ENCODE measurements at places on chromosomes 12 and 14.

DNA sequence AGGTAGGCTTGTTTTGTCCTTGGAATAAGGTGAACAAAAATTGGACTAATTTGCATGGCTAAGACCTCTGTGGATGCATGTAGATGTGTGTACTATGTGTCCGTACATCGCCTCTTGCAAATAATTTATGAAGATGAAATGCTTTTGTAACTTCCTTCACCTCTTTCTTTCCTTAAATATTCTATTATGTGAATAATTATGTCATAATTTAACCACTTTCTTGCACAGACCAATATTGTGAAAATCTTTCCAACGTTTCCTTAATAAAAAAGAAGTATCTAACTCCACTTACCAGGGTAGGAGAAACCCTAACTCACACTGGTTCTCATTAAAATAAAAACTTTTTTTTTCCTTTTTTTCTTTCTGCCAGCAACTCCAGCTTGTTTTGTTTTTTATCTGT lies 4.0 kb downstream of the NANOG start:
- DNase-seq: no peak

GRCh38 chr12:111773801-111774551 lies 7.2 kb downstream of the ALDH2 start:
- DNase-seq: no peak

DNA sequence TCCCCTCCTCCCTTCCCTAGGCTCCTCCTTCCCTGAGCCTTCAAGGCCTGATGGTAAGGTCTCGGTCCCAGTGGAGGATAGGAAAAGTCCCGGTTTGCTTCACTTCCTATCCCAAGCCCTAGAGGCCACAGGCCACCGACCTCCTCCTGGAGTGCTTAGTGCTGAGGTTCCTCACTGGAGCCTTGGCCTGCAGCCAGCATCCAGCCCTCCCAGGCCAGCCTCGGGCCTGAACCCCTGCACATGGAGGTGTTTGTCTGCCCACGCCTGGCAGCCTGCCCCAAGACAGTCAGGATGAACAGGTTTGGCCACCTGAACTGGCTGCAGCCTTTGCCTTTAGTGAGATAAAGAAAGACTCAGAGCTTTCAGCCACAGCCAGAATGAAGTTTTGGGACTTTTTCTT lies 15.8 kb upstream of the KRT7 start:
- DNase-seq: no peak

DNA sequence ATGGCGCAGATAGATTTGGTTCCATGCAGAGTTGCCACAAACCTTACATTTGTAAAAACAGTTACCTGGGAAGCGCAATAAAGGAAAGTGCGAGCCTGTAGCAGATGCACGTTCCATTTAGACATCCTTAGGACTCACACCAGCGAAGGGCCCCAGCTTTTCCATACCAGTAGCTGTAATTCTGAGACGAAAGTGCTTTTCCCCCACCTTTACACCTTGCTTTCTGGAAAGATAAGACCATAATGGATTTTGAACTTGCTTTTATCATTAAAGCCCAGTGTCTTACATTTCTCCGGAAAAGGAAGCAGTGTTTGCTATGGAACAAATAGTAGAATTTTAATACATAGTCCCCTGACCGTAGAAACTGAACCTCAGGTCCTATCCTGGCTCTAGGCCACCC lies 616 bp upstream of the CCDC77 start:
- no peak for DNase-seq

- DNase-seq: no peak
Measured at GRCh38 chr12:113581342-113581741, 109.7 kb upstream of the LHX5 start.

GRCh38 chr12:32595251-32595650 lies 83.8 kb upstream of the DNM1L start:
- no peak for DNase-seq

GRCh38 chr14:36939265-36939664 lies 233.1 kb downstream of the SLC25A21 start:
- no peak for DNase-seq

GRCh38 chr12:29921307-29921706 lies 137.6 kb upstream of the TMTC1 start:
- DNase-seq: no peak

DNA sequence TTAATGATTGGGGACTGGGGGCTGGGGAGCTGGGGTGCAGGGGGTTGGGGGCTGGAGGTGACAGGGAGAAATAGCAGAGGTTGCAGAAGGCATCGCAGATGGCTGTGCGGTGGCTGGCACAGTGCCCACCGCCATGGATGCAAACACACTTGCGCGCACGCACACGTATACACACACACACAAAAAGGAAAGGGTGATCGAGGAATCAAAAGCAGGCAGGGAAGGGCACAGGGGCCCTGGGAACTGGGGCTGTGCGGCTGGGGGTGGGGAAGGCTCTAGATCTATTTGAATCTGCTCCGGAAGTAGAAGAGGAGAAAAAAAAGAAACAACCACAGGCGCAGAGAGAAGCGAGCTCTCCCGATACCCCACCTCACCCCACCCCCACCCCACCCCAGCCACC lies 39.4 kb downstream of the ZFHX2 start:
- DNase-seq: no peak

- DNase-seq: no peak
Measured at GRCh38 chr12:44286821-44287505, 451.1 kb downstream of the TMEM117 start.

DNA sequence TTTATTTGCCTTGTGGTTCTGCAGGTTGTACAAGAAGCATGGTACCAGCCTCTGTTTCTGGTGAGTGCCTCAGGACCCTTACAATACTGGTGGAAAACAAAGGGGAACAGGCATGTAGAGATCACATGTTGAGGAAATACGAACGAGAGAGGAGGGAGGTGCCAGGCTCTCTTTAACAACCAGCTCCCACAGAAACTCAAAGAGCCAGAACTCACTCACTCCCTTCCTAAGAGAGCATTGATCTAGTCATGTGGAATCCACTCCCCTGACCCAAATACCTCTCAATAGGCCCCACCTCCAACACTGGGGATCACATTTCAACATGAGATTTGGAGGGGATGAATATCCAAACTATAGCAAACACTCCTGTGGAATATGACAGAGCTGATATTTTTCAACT lies 938.0 kb downstream of the GALC start:
- DNase-seq: no peak

DNA sequence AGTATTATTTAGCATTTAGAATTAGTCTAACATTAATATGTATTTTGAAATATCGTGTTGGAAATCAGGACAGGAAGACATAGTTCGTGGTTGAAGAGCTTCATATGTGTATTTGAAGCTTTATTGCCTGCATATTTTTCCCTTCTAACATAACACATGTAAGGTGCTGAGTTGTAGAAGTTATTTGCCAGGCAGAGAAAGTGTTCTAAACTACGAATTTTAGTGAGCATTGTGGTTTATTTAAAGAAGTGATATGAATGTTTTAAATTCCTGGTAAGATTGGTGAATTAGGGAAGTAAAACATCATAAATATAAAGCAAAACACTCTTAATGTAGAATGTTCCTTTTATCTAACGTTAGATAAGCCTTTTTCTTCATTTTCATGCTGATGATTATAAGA lies 2.5 kb downstream of the RASSF3 start:
- DNase-seq: no peak

- no peak for DNase-seq
Measured at GRCh38 chr12:44930972-44931600, 55.0 kb upstream of the NELL2 start.

DNA sequence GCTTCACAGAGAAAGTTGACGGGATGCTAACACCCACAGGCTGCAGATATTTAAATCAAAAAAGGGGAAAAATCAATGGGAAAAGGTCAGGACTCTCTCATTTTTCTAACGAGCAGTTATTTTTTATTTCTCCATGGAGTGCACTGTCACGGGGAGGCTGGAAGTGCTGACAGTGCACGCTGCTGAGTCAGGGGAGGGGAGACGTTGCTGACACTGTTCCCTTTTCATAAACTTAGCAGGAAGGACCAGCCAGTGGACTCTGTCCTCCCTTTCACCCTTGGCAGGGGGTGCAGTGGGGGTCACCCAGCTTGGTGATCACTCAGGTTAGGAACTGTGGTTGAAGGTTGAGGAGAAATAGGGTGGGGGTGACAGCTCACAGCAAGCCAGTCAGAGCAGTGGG lies 65.6 kb upstream of the FUT8 start:
- no peak for DNase-seq

DNA sequence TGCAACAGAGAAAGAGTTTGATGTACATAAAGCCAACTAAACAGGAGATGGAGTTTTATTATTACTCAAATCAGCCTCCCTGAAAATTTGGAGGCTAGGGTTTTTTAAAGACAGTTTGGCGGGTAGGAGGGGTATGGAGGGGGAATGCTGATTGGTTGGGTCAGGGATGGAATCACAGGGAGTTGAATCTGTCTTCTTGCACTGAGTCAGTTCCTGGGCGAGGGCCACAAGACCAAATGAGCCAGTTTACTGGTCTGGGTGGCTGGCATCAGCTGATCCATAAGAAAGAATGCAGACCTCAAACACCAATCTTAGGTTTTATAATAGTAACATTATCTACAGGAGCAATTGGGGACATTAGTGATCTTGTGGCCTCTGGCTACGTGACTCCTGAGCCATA lies 64.9 kb downstream of the RIN3 start:
- DNase-seq: no peak

- DNase-seq: no peak
Measured at GRCh38 chr12:11650286-11651281, 1.1 kb downstream of the ETV6 start.

DNA sequence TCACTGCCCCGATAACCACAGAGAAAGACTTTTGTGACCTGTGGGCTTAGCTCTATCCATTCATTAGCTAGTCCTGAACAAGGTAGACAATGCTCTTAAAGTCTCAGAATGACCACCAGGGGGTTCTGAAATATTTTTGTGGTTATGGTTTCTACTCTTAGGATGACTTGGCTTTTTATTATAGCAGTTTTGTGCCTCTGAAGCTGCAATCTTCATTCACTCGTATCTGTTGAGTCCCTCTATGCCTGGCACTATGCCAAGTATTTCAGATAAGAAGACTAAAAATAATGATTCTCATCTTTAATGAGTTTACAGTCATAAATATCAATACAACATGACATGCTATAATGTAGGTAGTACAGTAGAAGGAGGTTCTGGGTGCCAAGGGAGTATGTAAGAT lies 130.8 kb upstream of the TRHDE start:
- DNase-seq: no peak

- DNase-seq: no peak
Measured at GRCh38 chr12:116159175-116159574, 118.3 kb downstream of the MED13L start.
